ENCODE measurements at places on chromosomes 3 and 15.

GRCh38 chr15:90143166-90143655 lies 40.9 kb upstream of the IDH2 start:
- DNase-seq = peak; percentile 65

DNA sequence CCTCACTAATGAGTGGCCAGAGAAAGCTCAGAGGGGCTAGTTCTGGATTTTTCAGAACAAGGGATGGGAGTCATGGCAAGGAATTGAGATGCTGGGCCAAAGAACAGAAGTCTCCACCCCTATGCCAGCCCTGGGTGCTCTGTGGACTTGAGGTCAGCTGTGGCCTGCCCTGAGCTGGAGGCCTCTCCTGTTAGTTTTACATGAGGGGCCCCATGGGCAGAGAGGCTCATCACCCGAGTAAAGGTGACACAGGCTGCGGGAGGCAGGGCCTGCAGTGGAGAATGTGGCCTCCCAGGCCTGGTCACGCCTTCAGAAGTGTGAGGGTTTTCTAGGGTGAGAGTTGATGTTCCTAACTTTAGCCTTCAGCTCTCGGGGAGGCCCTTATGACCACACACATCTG lies 44.9 kb downstream of the ABHD5 start:
- DNase-seq = no peak

- DNase-seq = no peak
Observed at GRCh38 chr3:133849346-133849745, 43.7 kb downstream of the SRPRB start.

DNA sequence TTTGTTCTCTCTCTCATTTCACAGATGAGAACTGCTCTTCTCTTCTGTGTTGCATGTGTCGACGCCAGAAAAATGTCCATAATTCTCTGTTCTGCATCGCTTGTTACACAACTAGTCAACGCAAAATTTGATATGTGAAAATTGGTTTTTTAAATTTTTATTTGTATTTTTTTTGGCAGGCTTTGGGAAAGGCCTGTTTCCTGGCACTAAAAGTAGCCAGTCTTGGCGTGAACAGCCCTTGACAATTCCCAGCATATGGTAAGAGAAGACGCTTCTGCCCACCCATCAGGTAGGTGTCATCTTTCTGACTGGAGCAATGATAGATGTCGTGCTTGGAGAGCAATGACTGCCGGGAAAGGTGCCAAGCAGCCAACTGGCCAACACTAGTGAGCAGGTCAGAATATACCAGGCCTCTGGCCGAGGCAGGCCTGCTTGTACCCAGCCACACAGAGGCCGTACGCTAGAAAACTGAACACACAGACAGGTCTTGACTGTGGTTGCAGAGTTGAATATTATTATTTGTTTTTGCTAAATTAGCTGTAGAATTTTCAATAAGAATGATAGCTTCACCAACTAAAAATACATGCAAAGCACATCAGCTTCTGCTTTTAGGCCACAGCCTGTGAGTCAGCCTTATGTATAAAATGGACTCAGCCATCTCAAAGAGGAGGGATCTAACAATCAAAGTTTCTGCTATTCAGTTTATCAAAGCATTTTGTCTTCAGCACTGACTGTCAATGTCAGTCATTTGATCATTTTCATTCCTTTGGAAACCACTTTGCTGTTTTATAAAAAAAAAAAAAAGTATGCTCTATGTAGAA lies 837.5 kb downstream of the MCTP2 start:
- DNase-seq = no peak

- peak; percentile 20 for DNase-seq
Observed at GRCh38 chr3:61250784-61251173, 473 bp downstream of the FHIT start.

GRCh38 chr3:4982773-4983738 lies 3.8 kb downstream of the BHLHE40 start:
- no peak for DNase-seq

DNA sequence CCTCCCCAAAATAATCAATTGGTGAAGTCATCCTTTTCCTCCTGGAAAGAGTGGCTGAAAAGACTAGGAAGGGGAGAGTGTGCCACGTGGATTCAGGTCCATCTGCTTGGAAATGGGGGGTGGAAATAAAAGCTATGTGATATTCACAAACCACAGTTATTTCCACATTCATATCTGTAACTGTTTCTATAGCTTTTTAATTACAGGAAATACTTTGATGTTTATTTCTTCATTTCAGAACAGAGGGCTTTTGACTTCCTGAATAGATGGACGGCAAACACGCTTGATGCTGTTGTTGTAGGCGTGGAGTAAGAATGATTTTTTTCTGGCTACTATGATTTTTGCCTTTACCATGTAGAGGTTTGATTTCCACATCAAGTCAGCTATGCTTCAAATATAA lies 10.1 kb downstream of the AADACL2 start:
- DNase-seq = no peak

GRCh38 chr15:68500363-68501258 lies 68.6 kb upstream of the ITGA11 start:
- DNase-seq = no peak

DNA sequence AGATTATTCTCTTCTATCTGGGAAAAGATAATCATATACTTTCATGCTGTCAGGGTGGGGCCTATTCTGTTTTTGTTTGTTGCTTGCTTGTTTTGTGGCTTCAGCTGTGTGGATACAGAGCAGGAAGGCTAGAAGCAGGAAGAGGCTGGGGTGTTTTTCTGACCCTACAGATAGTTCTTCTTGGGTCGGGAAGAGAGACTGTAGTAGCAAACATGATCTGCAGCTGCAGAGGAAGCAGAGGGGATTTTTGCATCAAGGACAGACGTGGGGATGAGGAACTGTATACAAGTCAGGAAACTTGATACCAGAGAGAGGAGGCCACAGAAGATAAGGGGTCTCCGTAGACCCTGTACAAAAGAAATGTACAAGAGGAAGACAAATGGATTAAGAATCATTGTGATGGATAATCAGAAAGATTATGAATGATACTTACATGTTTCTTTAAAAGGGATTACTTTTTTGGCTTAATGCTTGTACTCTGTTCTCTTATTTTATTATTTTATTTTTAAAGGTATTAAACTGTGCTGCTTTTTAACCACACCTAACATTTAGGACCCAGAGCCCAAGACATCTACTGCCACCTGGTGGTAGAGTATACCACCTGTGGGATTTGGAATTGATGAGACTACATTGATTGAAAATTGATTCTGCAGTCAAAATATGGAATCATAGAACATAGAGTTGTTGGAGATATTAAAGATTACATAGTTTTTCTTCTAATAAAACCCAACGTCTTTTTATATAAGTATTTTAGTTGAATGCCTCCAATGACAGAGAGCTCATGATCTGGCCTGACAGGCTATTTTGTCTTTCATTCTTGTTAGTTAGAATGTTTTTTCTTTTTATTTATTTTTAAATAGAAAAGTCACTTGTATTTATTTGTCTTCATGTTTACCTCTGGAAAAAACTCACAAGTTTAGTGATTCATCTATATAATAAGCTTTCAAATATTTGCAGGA lies 87.3 kb upstream of the ROPN1 start:
- no peak for DNase-seq

DNA sequence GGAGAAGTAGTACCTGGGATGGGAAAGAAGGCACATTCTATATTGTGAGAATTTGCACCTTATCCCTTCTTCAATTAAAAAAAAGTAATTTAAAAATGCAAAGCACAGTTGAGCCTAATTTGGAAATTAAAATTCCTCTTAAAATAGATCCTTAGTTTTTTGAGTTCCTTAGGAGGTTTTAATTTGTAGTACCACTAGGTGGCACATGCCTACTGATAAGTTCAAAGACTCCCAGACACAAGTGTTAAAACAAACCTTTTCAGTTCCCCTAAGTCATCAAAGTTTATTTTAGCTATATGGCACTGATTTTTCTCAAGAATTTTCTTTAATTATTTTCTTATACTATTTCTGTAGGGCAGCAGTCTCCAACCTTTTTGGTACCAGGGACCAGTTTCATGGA lies 127.6 kb upstream of the AZI2 start:
- no peak for DNase-seq

DNA sequence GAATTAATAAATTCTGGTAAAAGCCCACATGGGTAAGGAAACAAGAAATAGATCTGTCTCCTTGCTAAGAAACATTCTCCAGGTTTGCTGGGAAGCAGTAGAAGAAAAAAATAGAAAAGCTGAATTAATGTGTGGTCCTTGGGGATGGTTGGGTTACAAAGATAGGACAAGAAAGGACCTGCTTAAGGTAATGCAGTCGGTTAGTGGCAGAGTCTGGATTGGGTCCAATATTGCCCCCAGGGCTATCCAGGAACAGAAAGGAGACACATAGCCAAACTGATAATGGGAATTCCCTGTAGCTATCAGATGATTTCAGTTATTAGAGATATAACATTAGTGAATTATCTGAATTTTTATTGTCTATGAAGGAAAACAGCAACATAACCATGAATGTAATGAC lies 584.3 kb downstream of the ROBO1 start:
- no peak for DNase-seq

GRCh38 chr15:44066211-44066827 lies 128.8 kb downstream of the FRMD5 start:
- DNase-seq = peak; percentile 37

- no peak for DNase-seq
Observed at GRCh38 chr15:39549912-39550311, 31.0 kb upstream of the THBS1 start.

DNA sequence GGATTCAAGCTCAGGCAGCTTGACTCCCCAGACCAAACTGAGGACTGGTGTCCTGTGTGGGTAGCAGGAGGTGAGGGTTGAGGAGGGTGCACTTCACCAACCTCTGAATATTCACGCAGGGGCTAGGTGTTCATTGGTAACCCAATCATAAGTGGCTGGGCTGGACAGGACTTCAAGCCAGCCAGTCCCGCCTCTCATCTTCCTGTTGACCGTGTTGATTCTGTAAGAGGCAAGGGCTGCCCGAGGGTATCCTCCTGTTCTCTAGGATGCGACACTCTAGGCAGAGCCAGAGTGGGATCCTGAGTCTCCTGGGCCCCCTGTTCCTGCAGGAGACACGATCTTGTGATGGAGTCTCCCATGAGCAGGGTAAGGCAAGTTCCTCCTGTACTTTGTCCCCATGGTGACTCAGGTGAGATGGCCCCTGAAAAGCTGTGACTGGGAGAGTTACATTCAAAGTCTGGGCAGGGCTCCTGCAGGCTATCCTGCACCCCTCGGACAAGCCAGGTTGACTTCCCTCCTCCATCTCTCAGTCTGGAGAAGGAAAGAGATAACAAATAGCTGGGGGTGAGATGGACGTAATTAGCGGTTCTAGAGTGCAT lies 58.1 kb upstream of the POMGNT2 start:
- no peak for DNase-seq

DNA sequence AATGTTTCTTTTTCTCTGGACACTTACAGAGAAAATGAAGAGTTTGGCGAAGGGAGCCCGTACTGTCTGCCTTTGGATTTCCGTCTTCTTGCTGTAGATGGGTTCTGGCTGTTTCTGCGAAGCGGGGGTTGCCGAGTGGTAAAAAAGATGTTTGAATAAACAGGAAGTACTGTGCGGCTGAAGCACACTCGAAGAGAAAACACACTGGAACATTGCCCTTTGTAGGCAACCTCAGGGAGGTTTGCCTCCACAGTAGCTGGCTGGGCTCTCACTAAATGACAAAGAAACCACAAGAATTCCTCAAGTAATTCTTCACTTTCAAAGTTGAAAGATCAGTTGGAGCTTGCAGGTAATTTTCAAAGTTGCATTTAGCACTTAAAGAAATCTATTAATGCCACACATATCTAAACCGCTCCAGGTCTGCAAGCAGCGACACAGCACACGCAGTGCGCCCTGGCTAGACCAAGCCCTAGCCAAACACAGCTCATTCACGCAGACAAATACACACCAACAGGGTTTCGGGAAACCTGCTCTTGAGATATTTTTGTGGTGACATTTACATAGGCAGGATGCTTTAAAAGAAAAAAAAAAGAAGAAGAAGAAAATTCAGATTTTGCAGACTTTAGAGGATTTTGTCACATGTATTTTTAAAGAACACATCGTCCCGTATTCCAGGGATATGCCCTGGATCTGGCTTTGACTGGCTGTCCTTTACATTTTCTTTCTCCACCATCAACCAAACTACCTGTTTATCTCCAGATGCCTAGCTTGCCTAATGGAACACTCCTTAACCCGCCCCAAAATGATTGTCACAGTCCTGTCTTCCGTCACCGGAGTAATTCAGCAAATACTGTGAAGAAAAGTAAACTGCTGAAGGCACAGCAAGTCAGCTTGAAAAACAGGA lies 452.8 kb downstream of the FOXP1 start:
- DNase-seq = peak; percentile 60

GRCh38 chr15:41564960-41565502 lies 6.0 kb downstream of the TYRO3 start:
- DNase-seq = no peak

GRCh38 chr15:29888646-29889045 lies 66.4 kb upstream of the TJP1 start:
- no peak for DNase-seq

Measured in stimulated activated CD4-positive, alpha-beta T cell treated with anti-CD3 and anti-CD28 coated beads, Interleukin-4, amount 100 ng/mL, for 1 hour (primary cell).